Hindlimb muscle (tissue), 1 donor: ENCODE measurements at places on chromosomes 6 and 20. TPM values are rescaled to one million over a fixed set of nuclear protein-coding genes. Genes with fewer than 3 reads are reported as not detected.

- no peak for DNase-seq
These were observed 119.7 kb downstream of the ALDH8A1 start for GRCh38 chr6:134830194-134830593.

- no peak for DNase-seq
These were observed 43.2 kb downstream of the UQCC2 start for GRCh38 chr6:33668328-33668727.

DNA sequence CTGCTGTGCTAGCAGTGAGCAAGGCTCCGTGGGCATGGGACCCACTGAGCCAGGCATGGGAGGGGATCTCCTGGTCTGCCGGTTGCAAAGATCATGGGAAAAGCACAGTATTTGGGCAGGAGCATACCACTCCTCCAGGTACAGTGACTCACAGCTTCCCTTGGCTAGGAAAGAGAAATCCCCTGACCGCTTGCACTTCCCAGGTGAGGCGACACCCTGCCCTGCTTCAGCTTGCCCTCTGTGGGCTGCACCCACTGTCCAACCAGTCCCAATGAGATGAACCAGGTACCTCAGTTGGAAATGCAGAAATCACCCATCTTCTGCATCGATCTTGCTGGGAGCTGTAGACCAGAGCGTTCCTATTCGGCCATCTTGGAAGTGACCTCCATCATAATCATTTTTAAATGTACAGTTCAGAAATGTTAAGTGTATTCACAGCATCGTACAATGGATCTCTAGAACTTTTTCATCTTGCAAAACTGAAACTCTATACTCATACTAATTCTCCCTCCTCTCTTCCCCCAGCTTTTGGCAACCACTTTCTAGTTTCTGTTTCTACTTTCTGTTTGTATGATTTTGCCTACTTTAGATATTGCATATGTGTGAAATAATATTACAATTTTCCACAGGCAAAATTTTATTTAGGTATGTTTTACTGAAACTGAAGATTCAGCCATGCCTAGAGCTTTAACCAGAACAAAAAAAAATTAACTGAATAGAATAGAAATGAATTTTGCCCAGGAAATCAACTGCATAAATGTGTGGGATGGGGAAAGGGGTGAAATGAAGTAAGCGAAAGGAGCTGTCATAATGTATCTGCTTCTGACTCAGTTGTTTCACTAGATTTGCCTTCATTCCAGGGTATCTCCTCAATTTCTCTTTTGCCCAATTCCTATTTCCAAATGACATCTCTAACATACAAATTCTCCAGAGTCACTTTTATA, 100.0 kb downstream of the RWDD2A start:
- no peak for DNase-seq

The ENPP5 gene
- polyA plus RNA-seq, result 3.9 TPM

The OOEP gene
- 0.36 TPM for polyA plus RNA-seq

- no peak for DNase-seq
These were observed 14.0 kb downstream of the ARHGAP18 start for GRCh38 chr6:129696028-129696418.

The MAK gene
- 0.84 TPM for polyA plus RNA-seq

DNA sequence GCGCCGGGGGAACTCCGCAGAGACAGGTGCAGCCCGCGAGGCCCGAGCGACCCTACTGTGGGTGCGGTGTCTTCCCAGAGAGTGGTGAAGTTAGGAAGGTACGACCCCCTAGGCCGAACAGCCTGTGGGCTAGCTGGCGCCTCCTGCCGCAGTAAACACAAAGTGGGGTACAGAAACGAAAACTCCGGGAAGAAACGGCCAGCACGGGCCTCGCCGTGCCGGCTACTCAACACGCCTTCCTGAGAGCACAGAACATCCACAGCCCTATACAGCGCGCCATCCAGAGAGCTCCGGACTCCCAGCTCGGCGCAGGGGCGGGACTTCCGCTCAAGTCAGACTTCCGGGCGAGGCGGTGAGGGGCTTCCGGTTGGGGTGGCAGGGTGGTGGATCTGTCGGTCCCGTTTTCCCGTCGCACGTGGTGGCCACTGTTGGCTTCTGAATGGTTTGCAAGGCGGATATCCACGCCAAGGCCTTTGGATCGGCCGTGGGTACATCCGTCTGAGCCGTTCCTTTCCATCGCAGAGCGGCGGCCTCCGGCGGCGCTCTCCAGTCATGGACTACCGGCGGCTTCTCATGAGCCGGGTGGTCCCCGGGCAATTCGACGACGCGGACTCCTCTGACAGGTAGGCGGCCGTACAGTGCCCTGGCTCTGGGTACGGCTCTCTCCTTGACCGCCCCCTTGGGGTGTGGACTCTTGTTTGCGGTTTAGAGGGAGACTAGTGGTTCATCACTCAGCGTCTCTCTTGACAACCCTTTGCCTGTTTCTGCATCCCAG, at the start of the genes CAGE1 and RIOK1:
CAGE1 (minus strand) TSS at position 292 of the 775 bp plus-strand sequence. CDS start 2,569 bp downstream, outside the sequence.
RIOK1 (plus strand) TSS at position 358 of the 775 bp plus-strand sequence; CDS start at position 553, 195 bp downstream.
- DNase-seq, result peak; percentile 94
